ENCODE measurements at places on chromosomes 5 and 9.

- DNase-seq = no peak
Measured at GRCh38 chr5:78243639-78244038, 50.9 kb downstream of the AP3B1 start.

GRCh38 chr5:1540831-1541701, 17.3 kb upstream of the LPCAT1 start:
- no peak for DNase-seq

DNA sequence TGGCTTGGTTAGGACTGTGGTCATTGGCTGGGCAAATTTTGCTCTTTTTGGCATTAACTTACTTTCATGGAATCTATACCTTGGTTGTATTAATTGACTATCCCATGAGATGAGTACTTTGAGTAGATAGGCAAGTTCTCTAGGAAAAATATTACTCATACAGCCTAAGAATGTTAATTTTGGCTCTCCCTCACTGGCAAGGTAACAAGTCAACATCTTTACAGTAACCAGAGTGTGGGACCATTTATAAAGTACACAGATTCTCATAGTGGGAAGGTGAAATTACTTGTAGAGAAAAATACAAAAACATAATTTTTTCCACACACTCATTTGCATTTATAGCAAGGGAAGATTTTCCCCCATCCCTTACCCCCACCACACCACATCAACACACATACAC, 154.6 kb upstream of the ZNF608 start:
- no peak for DNase-seq

DNA sequence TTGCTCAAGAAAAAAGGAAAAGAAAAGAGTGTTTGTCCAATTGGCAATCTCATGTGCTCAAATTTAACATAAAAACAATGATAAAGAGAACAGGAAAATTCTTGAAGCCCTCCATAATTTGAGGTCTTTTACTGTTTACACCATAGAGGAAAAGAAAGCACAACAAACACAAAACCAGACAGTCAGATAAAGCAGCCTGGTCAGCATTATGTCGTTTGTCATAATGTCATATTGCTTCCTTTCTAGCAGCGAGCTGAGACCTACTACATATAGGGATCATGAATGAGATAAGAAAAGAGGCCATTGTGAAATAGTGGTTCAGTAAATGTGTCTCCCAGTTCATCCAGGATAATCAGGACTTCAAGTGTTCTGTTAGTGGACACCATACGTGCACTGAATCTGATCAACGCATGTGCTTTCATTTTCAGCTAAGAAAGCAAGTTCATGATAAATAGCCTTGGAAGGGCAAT, 64.7 kb upstream of the SELENOP start:
- no peak for DNase-seq

GRCh38 chr5:120452471-120452870, 11.6 kb upstream of the PRR16 start:
- DNase-seq = no peak

DNA sequence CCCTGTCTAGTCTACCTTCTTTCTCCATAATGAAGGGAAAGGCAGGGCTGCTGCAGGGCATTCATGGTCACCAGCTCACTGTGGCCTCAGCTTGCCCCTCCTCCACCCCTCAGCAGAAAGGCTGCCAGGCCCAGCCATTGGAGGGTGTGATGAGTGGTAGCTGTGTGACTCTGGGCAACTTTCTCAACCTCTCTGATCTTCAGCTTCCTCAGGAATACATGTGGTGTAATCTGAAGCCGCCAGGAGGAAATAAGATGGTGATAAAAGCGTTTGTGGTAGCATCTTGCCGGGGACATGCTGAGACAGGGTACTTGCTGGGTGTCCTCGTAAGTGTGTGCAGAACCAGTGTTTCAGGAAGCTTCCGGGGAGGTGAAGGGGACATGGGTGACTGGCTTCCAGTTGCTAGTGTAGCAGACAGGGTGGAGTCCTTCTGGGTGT, 9.8 kb downstream of the CXCL14 start:
- DNase-seq = no peak

DNA sequence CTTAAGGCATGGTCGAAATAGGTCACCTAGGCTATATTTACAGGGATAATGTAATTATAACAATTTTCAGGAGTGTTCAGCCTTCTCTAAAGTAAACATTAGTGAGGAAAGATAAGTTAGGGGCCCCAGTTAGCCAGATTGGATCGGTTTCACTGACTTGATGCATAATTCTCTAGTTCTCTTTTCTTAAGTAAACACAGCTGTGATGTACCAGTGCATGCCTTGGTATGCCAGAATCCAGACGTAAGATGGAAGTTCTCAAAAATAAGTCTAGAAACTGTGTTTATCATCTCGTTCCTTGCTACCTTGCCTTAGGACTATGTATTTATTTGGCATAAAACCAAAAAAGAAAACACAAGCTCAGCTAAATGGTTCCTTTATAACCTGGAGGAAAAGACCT, 442.2 kb upstream of the CLINT1 start:
- no peak for DNase-seq

- DNase-seq = no peak
Measured at GRCh38 chr9:86034863-86035734, 64.3 kb downstream of the GOLM1 start.

DNA sequence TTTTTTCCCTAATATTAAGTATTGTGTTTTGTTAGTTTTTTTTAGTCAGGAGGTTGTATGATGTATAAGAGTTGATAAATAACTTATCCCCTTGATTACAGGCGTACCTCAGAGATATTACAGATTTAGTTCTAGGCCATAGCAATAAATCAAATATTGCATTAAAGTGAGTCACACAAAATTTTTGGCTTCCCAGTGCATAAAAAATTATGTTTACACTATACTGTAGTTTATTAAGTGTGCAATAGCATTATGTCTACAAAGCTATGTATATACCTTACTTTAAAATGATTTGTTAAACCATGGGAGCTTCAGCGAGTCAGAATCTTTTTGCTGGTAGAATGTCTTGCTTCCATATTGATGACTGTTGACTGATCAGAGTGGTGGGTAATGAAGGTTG, 1180.6 kb upstream of the CDH18 start:
- no peak for DNase-seq

- no peak for DNase-seq
Measured at GRCh38 chr5:179487145-179487544, 63.2 kb upstream of the RUFY1 start.

GRCh38 chr9:16729651-16730050, 140.8 kb downstream of the BNC2 start:
- no peak for DNase-seq

GRCh38 chr5:146040527-146040926, 64.8 kb downstream of the PLAC8L1 start:
- DNase-seq = no peak

GRCh38 chr9:84557751-84558150, 111.8 kb upstream of the NTRK2 start:
- no peak for DNase-seq

GRCh38 chr9:18893491-18893890, 139.5 kb downstream of the SAXO1 start:
- DNase-seq = no peak

GRCh38 chr5:42022383-42022972, 97.4 kb downstream of the FBXO4 start:
- no peak for DNase-seq

DNA sequence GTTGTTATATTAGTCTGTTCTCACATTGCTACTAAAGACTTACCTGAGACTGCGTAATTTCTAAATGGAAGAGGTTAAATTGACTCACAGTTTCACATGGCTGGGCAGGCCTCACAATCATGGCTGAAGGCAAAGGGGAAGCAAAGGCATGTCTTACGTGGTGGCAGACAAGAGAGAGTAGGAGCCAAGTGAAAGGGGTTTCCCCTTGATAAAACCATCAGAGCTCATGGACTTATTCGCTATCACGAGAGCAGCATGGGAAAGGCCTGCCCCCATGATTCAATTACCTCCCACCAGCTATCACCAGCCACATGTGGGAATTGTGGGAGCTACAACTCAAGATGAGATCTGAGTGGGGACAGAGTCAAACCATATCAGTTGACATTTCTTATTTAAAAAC, 374.5 kb upstream of the RORB start:
- no peak for DNase-seq

DNA sequence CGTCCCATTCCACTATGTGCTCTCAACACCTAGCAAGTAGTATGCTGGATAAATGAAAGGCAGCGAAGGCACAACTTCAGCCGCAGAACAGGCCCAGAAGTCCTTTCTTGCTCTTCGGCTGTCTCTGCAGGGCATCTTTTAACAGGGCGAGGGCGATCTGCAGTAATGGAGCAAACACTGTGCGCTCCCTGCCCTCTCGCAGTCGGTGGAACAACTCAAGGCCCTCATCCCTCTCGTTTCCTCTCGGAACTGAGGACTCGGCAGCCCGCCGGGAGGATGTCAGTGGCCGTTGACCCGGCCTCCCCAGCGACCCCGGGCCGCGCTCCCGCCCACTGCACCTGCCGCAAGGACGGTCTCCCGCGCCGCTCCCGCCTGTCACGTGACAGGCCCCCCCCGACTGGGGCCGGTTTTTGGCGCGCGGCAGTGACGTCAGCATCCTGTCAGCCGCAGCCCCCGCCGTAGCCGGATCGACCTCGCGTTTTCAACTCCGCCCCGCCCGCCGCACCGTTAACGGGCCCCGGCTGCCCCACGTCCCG, 1.1 kb downstream of the ZNF367 start:
- peak; percentile 93 for DNase-seq

DNA sequence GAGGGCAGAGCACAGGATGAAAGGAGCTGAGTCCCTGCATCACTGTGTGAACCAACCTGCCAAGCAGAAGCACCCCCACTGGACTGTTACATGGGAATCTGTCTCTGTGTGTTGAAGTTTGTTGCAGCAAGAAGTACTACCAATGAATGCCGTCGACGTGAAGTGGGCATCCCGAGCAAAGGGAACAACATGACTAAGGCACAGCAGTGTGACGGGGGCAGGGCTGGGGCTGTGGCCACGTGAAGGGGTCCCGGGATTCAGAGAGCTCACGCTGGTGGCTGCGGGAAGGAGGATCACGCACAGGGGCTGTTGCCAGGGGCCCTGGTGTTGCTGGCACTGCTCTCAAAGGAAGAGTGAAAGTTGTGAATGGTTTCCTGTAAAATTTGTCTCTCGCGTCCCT, 27.5 kb upstream of the GABBR2 start:
- no peak for DNase-seq

DNA sequence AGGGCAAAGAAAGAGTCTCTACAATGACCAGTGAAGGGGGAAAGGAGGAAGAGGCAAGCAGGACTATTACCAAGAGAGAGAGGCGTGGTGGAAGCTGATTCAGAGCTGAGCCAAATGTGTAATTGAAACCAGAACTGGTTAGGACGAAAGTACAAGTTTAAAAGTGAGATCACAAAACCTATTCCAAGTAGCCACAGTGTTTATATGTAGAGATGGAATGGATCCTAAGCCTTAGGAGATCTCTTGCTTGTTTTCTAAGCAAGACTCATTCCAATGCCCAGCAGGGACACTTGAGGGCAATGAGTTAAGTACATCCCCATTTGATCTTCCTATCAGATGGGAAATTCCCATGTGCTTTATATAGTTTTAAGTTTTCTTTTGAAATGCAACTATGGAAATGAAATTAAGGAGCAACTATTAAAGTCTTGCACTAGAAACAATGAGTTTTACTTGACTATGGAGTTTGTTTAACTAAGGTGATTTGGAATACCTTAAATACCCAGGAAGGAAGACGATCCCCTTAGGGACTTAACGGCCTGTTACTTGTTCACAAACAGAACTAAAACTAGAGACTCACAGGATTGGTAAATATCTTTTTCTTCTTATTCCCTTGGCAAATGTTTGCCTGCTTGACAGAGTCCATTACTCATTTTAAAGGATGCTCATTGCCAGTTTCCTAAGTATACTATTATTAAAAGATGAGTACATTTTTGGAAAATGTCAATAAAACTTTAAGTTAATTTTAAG, 51.1 kb upstream of the SNX2 start:
- DNase-seq = no peak

- DNase-seq = no peak
Measured at GRCh38 chr5:11482011-11482410, 422.2 kb downstream of the CTNND2 start.

DNA sequence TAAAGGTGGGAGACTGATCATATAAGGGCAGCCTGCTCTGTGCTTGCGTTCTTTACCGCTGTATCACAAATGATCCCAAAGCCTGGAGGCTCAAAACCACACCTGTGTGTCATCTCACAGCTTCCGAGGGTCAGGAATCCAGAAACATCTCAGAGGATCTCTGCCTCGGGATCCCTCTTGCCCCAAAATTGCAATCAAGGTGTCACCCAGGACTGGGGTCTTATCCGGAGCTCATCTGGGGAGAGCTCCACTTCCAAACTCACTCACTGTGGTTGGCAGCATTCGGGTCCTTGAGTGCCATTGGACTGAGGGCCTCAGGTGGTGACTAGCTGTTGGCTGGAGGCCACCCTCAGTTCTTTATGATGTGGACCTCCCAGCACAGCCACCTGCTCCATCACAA, 26.7 kb upstream of the FCN2 start:
- no peak for DNase-seq

GRCh38 chr9:106468431-106468830, 394.5 kb upstream of the ZNF462 start:
- DNase-seq = no peak

DNA sequence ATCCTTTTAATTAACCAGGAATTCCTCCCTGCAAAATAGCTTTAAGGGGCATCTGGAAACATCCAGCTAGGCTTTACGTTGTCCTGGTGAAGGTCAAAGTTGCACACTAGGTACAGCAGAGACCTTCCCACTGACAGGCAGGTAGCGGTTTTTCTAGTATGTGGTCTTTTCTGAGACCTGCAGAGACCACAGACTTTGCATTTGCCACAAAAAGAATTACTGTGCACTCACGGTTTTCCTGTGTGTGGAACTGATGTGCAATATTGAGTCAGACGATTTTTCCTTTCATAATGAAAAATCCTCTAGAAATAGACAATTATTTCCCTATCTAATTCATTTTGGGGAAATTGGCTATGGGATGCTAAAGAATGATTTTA, 417.0 kb upstream of the ADAMTSL1 start:
- no peak for DNase-seq

GRCh38 chr9:96565671-96566497, 53.8 kb downstream of the CDC14B start:
- DNase-seq = no peak

DNA sequence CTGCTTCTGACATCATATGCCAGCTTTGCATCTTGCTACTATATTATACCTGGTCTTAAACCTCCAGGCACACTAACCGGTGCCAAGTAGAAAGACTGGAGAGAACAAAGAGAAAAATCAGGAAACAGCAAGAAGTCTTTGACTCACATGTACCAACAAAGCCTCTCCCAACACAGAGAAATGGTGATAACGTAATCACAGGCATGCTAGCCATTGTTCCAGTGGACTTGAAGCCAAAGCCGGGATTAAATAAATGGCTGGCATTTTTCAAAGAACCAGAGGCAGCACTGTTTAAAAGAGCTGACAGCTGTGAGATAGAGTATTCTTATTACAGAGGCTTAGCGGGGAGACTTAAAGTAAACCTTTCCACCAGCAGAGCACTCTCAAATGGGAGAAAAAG, 148.4 kb upstream of the NFIL3 start:
- no peak for DNase-seq
